Activated CD4-positive, alpha-beta memory T cell treated with anti-CD3 and anti-CD28 coated beads, Interleukin-2, amount 10 ng/mL, durations not matched to agents 7 days and 5 days (primary cell): ENCODE measurements at places on chromosomes 1 and 21. TPM values are rescaled to one million over a fixed set of nuclear protein-coding genes. Genes with fewer than 3 reads are reported as not detected.

The NTMT2 gene
- not detected for total RNA-seq

The MTARC1 gene
- total RNA-seq, result not detected

DNA sequence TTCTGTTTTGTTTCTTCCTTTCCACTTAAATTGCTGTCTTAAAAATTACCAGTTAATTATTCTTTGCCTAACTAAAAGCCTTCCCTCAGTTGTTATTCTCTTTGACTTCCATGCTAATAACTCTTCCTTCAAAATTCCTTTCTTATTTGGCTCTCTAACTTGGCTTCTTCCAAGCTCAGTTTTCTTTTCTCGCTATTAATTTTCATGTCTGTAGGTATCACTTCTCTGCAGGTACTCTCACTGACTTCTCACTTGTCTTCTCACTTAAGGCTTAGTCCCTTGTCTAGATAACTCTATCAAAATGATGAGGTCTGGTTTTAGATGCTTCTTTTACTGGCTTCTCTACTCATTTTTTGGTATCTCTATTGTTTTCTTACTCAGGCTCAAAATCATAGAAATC, 10.1 kb downstream of the CDC7 start:
- no peak for DNase-seq

GRCh38 chr1:217089361-217090014, 366.3 kb upstream of the ESRRG start:
- no peak for DNase-seq

The PSRC1 gene
- 28.7 TPM for total RNA-seq

- DNase-seq, result no peak
Observed at GRCh38 chr1:109112056-109112651, 1.8 kb upstream of the ELAPOR1 start.

DNA sequence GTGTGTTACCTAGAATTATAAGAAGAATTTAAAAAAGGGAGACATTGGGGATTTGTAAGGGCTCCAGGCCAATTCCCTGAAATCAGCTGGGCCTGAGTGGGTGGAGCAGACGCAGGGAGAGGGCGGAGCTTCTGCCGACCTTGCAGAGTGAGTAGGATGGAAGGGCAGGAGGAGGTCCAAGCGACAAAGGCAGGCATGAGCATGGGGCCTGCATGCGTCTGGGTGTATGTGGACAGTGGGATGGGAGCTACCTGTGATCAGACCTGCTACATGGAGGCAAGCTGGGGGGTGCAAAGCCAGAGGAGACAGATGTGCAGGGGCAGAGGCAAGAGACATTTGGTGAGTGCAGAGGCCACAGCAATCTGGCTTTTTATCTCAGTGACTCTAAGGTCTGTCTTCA, 105.3 kb upstream of the OLIG2 start:
- DNase-seq, result no peak

GRCh38 chr1:67747671-67748546, 62.9 kb downstream of the GADD45A start:
- DNase-seq, result no peak

DNA sequence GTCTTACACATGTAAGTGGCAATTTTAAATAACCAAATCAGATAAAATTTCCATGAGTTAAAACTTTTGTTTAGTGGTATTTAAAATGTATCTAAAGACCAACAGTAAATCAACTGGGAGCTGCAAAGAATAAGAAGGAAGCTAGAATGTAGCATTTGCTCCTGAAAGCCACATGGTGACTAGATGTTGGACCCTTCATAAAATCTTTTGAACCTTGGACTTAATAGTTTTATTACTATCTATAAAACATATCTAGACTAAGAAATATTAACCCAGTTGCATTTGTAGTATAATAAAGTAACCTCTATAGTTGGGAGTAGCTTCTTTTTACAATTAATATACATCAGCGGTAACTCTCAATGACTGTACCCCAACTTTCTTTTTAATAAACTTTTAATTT, 72.1 kb downstream of the UBE4B start:
- DNase-seq, result no peak

DNA sequence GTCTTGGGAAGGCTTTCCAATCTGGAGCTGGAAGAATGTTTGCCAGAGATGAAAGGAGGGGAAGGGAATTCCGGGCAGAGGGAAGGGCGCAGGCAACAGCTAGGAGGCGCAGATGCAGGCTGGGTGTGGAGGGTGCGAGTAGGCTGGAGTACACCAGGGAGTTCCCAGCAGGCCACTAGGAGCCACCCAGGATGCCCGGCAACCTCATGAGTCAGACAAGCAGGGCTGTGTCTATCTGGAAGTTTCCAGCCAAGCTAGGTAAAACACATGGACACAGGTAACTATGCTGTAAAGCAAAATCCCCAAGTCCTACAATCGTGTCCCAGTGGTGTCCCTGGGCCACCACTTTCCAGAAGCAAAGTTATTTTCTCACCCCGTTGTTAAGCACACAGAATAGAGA, 990 bp upstream of the NBL1 start:
- DNase-seq, result no peak

GRCh38 chr1:15959827-15960446, 16.0 kb downstream of the ZBTB17 start:
- no peak for DNase-seq

- DNase-seq, result no peak
Observed at GRCh38 chr1:178218550-178218949, 124.6 kb downstream of the RASAL2 start.

DNA sequence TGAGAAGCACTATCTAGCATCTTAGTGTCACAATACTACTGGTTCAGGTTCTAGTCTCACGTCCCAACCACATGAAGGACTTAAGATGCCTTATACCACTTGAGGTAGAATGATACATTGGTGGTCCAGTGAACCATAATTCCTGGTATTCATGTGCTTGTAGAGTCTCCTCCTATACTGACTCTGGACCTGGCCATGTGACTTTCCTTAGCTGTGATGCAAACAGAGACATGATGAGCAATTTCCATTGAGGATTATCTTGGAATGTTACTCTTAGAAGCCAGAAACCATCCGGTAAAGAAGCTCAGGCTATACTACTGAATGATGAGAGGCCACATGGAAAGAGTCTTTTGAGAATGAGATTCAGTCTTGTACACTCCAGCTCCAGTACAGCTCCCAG, 105.7 kb downstream of the NME7 start:
- no peak for DNase-seq

DNA sequence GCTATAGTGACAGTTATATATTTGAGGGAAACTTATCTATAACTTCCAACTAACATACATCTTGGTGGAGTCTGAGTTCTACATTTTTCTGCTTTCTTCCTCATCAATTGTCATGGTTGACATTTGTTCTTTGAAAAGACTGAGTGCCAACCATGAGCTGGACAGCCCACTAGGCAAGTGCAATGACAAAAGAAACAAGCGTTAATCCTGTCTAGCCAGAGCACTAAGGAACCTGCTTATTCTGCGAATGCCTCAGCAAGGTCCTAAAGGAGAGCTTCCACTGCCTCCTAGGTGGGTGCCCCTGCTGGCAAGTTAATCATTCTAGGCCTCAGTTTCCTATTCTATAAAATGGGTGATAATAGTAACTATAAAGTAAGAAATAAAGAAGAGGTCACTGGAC, 44.8 kb downstream of the IRF2BP2 start:
- DNase-seq, result no peak
